ENCODE measurements at places on chromosomes 12 and 14. TPM values are rescaled to one million over a fixed set of nuclear protein-coding genes. Genes with fewer than 3 reads are reported as not detected.

The CLEC1B gene
- total RNA-seq = 2.3 TPM

- no peaks in the 10 kb centered on the region for H3K27me3 ChIP-seq
- DNase-seq = no peak
- peak overlapping the region; percentile 79 for H3K4me3 ChIP-seq
- no peaks in the 10 kb centered on the region for H3K36me3 ChIP-seq
These were observed 1.7 kb downstream of the CDK17 start for GRCh38 chr12:96398424-96399119.

DNA sequence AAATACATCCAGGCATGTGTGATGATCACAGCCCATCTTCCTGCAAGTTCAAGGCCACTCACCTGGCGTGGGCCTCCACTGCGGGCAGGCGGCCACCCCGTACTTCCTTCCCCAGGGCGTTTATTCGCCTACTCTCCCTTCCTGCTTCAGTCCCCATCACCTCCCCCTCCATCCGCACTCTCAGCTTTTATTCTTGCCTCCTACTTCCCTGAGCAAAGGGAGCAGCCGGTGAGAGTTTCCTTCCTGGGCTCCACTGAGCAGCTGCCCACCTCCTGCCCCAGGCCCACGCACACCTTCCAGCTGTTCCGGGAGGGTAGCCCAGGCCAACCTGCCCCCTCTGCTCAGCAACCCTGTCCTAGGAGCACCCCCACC is 4.1 kb downstream of the CYP46A1 start:
- H3K4me1 ChIP-seq = peaks cover 7% of the 10 kb centered on the region
- peaks cover 12% of the 10 kb centered on the region for H3K27me3 ChIP-seq
- H3K36me3 ChIP-seq = no peaks in the 10 kb centered on the region
- H3K4me3 ChIP-seq = no peak overlapping the region

The NFATC4 gene
- not detected for total RNA-seq

The BHLHE41 gene
- 3.7 TPM for total RNA-seq

DNA sequence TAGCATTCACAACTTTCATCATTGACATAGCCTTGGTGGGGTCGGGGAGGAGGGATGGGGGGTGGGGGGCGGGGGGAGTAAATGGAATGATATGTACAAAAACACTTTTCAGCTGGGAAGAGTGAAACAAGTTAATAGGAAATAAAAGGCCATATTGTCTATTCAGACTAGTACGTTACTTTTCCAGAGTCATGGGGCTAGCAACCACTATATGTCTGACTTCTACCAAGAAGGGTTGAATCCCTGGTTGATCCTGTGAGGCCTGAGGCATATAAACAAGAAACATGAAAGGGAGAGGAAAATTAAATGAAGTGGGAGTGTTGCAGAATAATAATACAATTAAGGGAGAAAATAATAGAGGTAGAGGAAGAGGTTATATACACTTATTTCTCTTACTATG is 225.5 kb downstream of the ERC1 start:
- no peak overlapping the region for H3K27ac ChIP-seq
- no peaks in the 10 kb centered on the region for H3K36me3 ChIP-seq
- no peaks in the 10 kb centered on the region for H3K4me1 ChIP-seq
- no peak for DNase-seq
- no peaks in the 10 kb centered on the region for H3K27me3 ChIP-seq
- H3K4me3 ChIP-seq = no peak overlapping the region

The KCNC2 gene
- total RNA-seq = not detected

- no peak overlapping the region for H3K27ac ChIP-seq
- no peak overlapping the region for H3K4me3 ChIP-seq
- H3K27me3 ChIP-seq = no peaks in the 10 kb centered on the region
- H3K4me1 ChIP-seq = no peaks in the 10 kb centered on the region
- H3K36me3 ChIP-seq = no peaks in the 10 kb centered on the region
These were observed 442.0 kb downstream of the MED13L start for GRCh38 chr12:115835445-115835844.

DNA sequence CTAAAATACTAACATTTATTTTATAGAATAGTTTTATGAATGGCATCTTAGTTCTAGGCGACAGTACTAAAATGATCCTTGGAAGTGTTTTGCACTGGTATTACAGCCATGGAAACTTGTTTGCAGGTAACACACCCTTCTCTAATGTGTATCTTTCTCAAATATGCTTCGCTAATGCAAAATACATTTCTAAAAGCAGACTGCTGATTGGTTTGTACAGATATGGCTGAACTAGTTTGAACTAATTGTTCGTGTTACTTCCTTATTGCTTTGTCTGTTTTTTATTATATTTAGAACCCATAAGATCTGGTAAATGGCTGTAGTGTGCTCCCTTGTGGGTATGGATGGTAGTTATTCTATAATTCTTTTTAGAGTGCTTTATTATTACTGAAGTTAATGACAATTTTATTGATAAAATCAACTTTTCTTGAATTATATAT is 53.0 kb downstream of the ATF7IP start:
- DNase-seq = no peak
- H3K36me3 ChIP-seq = peaks cover 12% of the 10 kb centered on the region
- no peaks in the 10 kb centered on the region for H3K27me3 ChIP-seq
- peak overlapping the region; percentile 12 for H3K4me3 ChIP-seq

The RD3L gene
- not detected for total RNA-seq

DNA sequence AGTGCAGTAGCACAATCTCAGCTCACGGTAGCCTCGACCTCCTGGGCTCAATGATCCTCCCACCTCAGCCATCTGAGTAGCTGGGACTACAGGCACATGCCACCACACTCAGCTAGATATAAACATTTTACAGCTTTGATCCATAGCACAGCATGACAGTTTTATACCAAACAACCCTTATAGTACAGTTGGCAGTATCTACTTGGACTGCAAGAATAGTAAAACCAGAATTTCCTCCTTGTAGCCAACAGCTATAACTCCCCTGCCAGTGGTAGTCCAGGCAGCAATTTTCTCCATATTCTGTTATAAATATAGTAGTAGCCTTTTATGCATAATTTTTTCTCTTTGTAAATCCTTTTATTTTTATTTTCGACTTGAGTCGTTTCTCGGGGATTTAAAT is 317.0 kb downstream of the FUT8 start:
- no peaks in the 10 kb centered on the region for H3K4me1 ChIP-seq
- no peaks in the 10 kb centered on the region for H3K27me3 ChIP-seq

The CCDC88C gene
- total RNA-seq = 516 TPM

DNA sequence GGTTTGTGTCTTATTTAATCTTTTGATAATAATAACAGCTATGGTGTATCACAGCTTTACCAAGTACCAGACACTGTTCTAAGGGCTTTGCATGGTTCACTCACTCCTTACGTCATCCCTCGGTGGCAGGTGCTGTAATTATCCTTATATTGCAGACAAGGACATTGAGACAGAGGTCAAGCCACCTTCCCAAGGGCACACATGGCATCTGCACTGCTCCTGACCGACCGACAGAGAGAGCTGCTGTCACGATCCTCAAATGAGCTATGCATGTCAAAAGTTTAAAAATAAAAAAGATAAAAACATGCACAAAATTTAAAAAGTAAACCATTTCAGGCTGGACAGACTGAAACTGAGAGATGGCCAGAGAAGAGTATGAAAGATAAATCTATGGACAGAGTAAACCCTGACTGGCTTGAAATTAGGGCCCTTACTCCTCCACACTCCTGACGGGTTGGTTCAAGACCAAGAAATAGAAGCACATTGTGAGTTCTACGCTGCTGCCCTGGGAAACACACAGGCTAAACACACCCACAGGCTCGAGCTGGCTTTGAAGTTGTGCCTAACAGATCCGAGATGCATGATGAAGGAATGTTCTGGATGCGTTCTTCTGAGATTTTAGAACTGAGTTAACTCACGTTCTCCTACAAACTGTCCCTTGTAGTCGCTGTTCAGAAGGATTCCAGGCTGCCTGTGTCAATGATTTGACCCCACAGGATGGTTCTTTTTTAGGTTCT is 268.7 kb downstream of the ZFP36L1 start:
- no peaks in the 10 kb centered on the region for H3K27me3 ChIP-seq
- H3K27ac ChIP-seq = no peak overlapping the region
- DNase-seq = no peak
- no peaks in the 10 kb centered on the region for H3K4me1 ChIP-seq

- H3K4me3 ChIP-seq = no peak overlapping the region
- H3K36me3 ChIP-seq = no peaks in the 10 kb centered on the region
- DNase-seq = no peak
These were observed 124.8 kb downstream of the GLT1D1 start for GRCh38 chr12:128978067-128978466.

- H3K36me3 ChIP-seq = no peaks in the 10 kb centered on the region
- no peak overlapping the region for H3K27ac ChIP-seq
- no peak for DNase-seq
- H3K4me1 ChIP-seq = no peaks in the 10 kb centered on the region
- H3K4me3 ChIP-seq = no peak overlapping the region
- H3K27me3 ChIP-seq = peaks cover 67% of the 10 kb centered on the region
These were observed 14.7 kb downstream of the NKX2-1 start for GRCh38 chr14:36505181-36505815.

- H3K36me3 ChIP-seq = no peaks in the 10 kb centered on the region
- H3K27me3 ChIP-seq = no peaks in the 10 kb centered on the region
- no peak for DNase-seq
- no peaks in the 10 kb centered on the region for H3K4me1 ChIP-seq
- no peak overlapping the region for H3K4me3 ChIP-seq
- H3K27ac ChIP-seq = no peak overlapping the region
These were observed 93.6 kb downstream of the KCNK10 start for GRCh38 chr14:88229428-88229827.

GRCh38 chr14:91947475-91948184 is at the start of gene FBLN5:
TSS of gene FBLN5 (minus strand) at chr14:91947694. CDS start at chr14:91947229, 465 bp downstream.
- no peak within 1 kb of the TSS for H3K27ac ChIP-seq
- DNase-seq = peak; percentile 39
- no peaks in the 10 kb centered on the region for H3K36me3 ChIP-seq
- H3K4me3 ChIP-seq = peak within 1 kb of the TSS; percentile 2

The CLECL1 gene
- 1.5 TPM for total RNA-seq

GRCh38 chr12:32201096-32201495 is 94.4 kb downstream of the BICD1 start:
- no peak for DNase-seq
- H3K27ac ChIP-seq = no peak overlapping the region
- H3K4me1 ChIP-seq = no peaks in the 10 kb centered on the region
- H3K4me3 ChIP-seq = no peak overlapping the region
- no peaks in the 10 kb centered on the region for H3K27me3 ChIP-seq
- H3K36me3 ChIP-seq = no peaks in the 10 kb centered on the region

DNA sequence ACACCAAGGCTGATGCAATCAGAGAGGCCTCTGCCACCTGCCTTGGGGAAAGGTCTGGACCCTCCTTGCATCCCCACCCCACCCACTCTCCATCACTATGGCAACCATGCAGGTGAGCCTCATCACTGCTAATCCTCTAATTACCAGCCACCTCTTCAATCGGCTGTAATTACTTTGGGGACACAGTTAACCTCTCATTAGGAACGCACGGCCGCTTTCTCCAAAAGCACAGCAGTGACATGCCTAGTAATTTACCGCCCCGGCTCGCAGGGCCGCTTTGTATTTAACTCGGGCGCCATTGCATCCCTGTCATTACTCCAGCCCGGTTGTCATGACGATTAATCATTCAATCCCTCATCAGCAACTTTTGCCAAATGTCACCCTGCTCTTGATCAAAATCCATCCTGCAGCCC is 36.3 kb upstream of the FAM222A start:
- H3K27me3 ChIP-seq = no peaks in the 10 kb centered on the region
- DNase-seq = no peak
- no peak overlapping the region for H3K27ac ChIP-seq

DNA sequence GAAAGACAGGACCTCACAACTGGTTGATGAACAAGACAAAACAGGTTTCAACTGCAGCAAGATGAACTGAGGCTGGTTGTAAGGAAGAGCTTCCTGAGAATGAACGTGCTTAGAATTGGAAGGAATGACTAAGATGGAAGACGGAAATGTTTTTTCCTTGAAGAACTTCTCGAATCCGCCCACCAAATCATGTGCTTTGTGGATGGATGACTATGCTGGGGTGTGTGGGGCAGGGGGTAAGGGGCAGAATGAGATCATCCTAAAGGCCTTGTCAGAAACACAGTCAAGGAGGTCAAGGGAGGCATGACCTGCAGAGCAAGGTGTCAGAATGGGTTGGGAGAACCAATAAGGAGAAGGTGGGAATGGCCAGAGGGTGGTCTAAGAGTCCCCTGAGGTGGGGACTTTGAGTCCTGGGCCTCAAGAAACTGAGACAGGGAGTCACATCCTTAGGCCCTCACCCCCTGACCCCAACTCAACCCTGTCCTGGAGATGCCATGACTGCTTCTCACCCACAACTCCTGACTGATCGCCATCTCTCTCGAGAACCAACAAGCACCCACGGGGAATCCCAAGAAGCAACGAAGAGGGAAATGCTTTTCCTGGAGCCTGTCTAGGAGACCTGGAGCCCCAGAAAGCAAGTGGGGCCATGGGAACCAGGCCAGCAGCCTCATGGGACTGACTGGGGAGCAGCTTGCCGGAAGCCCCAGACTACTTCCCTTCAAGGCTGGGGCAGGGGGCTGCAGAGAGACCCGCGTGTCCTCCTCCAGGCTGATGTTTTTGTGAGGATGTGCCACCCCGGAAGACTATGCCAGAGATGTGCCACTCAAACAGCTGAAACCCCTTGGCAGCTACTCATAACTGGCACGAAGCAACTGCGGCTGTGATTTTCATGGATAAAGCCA is 84.0 kb downstream of the ACTN1 start:
- H3K4me1 ChIP-seq = peaks cover 20% of the 10 kb centered on the region
- no peak for DNase-seq
- no peaks in the 10 kb centered on the region for H3K27me3 ChIP-seq

DNA sequence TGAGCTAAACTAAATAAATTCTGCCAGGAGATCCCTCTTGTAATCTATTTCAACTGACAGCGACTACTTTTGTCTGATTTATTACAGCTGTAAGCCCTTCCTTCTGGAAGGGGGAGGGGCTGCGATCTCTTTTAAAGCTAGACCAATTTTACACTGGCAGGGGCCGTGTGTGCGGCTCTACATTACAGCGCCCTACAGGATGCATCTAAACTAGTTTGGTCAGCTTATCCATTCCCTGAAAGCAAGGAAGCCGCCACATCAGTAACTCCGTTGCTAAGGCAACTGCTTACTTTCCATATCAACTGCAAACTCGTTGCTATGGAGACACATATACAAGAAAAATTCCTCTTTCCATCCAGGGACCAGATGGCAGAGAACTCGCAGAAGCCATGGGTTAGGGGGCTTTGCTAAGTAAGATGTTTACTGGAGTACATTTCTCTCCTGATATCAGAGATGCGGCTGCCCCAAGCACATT is 17.4 kb downstream of the FOXN3 start:
- H3K36me3 ChIP-seq = no peaks in the 10 kb centered on the region
- no peak for DNase-seq
- H3K27me3 ChIP-seq = no peaks in the 10 kb centered on the region
- no peak overlapping the region for H3K27ac ChIP-seq
- no peak overlapping the region for H3K4me3 ChIP-seq

DNA sequence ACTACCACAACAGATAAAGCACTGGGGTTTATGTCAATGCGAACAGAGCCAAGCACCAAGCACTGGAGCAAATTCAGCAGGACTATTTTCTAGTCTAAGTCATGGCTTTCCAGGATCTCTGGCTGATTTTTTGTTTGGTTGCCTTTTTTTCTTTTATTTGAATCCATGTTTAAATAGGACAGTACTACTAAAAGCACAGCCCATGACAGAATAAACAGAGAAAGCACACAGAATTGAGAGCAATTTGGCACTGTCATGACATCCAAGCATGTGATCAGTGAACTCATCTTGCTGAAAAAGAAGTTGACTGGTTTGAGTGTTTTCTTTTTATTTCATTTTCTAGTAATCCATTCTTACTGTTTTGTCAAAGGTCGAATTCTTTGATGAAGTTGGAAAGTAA is 23.1 kb upstream of the RERG start:
- no peak overlapping the region for H3K4me3 ChIP-seq
- H3K4me1 ChIP-seq = no peaks in the 10 kb centered on the region
- H3K27ac ChIP-seq = no peak overlapping the region
- DNase-seq = no peak

- H3K36me3 ChIP-seq = no peaks in the 10 kb centered on the region
- DNase-seq = peak; percentile 51
- no peak overlapping the region for H3K4me3 ChIP-seq
These were observed 38.3 kb downstream of the SLC6A15 start for GRCh38 chr12:84874125-84874824.

All from natural killer cell (primary cell).